ENCODE measurements at places on chromosomes 2 and 18.
A peak's percentile ranks its signal among the peaks of the same experiment; 100 is the strongest.

GRCh38 chr18:58581265-58581664, 47.6 kb downstream of the ALPK2 start:
- DNase-seq, result no peak

DNA sequence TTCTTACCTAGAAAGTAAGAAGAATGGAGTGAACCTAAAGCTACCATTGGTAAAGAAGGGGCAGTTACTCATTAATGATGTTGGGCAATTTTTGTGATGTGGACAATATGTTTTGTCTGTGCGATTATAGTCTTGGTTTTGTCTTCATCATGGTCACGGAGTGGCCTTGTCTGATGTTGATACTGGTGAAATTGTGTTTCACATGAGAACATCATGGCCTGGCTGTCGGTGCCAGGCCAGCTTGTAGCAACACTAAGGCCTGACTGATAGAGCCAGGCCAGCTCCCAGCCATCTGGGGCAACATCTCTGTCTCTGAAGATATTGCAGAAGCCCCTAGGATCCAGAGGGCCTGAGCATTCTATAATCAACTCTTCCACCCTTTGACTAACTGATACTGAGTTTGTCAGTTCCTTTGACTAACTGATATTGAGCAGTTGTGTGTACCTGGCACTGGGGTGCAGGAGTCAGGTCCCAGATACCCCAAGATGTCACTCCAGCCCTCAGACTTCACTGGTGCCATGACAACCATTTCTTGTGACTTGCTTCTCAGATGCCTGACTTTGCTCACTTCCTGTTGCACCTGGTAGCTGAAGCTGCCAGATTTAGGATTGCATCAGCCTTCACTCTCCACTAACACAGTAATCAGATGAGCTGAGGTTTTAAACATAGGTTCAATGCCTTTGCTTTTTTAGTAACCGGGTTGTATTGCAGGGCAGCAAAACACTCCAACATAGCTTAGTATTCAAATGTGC, 62.5 kb downstream of the RPIA start:
- DNase-seq, result no peak

DNA sequence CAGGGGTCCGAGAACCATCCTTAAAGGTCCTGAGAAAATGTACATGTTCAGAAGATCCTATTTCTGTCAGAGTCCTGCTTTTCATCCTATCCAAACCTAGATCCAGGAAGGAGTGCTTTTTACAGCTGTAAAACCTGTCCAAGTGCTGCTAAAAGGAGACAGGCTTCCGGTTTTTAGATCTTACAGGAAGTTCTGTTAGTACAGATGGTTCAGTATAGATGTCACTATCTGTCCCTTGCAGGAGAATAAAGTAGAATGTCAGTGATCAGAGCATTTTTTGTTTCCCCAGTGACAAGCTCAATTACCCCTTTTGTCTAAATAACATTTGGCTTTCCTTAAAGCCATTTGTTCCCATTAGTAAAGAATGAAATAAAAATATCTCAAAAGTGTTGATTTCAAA, 98.3 kb downstream of the NRP2 start:
- no peak for DNase-seq

DNA sequence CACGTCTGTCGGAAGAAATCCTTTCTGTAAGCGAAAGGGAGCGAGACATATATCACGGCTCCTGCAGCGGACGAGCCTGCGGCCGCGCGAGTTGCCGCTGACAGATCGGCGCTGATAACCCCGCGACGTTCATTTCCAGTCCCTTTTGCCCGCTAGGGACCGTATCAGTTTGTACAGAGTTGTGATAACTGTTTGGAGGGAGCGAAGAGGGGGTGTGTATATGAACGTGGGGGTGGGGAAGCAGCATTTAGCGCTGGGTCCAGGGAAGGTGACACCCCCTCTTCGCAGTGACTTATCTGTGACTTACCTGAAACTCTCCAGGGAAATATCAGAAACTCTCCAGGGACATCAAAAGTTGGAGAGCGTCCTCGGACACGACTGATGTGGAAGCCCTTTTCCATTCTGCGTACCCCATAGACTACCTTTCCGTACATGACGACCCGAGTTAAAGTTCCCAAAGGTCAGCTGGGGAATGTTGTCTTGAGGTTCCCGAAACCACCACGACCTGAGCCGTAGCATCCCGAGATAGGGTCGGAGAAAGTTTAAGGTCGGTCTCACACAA, 948 bp upstream of the GATA6 start:
- no peak for DNase-seq

GRCh38 chr2:165691615-165692014, 102.4 kb downstream of the GALNT3 start:
- no peak for DNase-seq

- DNase-seq, result no peak
These were observed 33.8 kb downstream of the LPIN2 start for GRCh38 chr18:2979129-2979528.

DNA sequence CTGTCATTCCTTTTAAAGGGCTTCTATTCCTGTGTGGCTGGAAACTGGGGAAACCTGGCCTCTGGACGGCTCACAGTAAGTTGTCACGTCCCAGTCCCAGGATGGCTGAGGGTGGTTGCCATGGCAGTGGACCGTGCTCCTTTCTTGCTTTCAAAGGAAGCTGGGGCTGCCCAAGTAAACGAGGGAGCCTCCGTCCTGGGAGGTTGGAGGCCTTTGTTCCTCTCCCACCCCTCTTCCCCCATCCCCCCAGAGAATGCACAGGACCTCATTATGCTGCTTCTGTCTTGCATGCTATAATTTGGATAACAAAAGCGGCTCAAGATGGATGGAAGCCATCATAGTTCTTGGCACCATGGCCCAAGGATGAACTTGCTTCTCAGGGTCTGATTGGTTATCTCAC, 325.5 kb upstream of the HS6ST1 start:
- no peak for DNase-seq

GRCh38 chr2:239220341-239220740, 180.5 kb downstream of the HDAC4 start:
- no peak for DNase-seq

GRCh38 chr2:67479261-67479660, 82.1 kb downstream of the ETAA1 start:
- DNase-seq, result no peak

DNA sequence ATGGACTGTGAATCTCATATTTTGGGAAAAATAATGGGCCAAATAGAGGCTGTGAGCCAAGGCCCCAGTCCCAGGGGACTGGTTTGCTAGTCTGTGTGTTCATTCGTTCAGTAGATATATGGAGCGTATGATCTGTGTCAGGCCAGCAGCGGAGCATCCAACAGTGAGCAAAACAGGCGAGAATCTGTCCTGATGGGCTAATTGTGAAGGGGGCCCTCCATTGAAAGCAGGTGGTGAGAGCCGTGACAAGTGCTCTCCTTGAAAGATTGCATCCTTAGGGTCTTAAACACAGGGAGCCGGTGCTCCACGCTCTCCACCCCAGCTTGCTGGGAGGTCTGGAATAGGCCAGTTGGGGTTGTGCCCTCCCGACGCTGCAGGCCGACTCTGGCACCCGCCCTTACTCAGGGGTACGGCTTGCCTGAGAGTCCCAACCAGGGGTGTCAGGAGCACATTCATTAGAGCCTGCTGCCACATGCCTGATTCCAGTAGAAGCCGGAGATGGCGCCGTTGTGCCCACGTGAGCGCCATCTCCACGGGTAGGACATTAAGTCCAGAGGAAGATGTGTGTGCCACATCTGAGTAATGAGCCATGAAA, 213.3 kb downstream of the SH3RF3 start:
- DNase-seq, result no peak

DNA sequence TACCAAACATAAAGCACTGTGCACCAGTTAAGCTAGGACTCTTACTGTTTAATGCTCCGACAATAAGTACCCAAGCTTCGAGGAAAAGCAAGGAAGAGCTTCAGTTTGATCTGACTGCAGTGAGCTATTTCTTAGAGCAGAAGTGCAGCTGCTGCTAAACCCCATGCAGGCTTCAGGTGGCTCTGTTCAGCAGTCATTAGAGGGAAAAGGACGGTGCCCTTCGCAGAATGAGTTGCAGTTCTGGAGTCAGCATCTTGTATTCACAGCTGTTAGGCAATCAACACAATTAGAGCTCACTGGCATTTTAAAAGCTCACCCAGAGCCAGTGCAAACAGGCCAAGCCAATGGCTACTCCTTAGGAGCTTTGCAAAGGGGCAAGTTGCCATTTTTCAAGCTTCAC, 1.5 kb upstream of the CERKL start:
- DNase-seq, result no peak

GRCh38 chr18:13993730-13994129, 78.4 kb upstream of the MC2R start:
- DNase-seq, result no peak

DNA sequence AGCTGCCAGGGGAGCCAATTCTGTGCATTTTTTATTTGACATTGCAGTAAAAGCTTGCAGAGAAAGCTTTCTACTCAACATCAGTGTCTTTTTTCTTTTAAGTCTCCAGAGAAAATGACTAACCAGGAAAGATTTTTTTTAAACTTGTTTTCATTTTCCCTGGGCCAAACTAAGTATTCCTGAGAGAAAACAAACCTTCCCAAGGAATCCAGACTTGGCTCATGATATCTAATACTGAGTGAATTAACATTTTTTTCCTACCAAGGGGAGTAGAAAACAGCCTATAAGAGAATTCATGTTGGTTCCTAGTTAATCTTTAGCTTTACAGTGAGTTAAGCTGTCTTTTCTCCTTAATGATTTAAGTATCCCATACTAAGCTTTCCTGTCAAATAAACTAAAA, 46.7 kb downstream of the DAPL1 start:
- no peak for DNase-seq

DNA sequence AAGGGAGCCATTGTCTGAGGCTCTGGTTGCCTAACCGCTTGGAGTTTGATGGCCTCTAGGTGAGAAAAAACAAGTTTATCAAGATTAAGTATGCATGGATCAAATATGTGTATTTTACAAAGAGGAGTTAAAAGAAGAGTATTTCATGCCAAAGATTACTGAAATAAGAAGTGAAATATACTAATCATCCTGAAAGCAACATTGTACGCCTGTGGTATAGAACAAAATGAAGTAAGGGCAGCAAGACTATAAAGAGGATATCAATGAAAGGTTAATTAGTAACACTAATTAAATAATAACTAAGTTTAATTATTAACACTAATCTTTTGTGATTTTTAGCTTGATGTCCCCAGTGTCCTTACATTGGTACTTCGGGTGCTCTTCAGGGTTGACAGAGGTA, 276.7 kb downstream of the CALCRL start:
- no peak for DNase-seq

GRCh38 chr18:48555465-48555995, 16.7 kb downstream of the CTIF start:
- DNase-seq, result no peak

DNA sequence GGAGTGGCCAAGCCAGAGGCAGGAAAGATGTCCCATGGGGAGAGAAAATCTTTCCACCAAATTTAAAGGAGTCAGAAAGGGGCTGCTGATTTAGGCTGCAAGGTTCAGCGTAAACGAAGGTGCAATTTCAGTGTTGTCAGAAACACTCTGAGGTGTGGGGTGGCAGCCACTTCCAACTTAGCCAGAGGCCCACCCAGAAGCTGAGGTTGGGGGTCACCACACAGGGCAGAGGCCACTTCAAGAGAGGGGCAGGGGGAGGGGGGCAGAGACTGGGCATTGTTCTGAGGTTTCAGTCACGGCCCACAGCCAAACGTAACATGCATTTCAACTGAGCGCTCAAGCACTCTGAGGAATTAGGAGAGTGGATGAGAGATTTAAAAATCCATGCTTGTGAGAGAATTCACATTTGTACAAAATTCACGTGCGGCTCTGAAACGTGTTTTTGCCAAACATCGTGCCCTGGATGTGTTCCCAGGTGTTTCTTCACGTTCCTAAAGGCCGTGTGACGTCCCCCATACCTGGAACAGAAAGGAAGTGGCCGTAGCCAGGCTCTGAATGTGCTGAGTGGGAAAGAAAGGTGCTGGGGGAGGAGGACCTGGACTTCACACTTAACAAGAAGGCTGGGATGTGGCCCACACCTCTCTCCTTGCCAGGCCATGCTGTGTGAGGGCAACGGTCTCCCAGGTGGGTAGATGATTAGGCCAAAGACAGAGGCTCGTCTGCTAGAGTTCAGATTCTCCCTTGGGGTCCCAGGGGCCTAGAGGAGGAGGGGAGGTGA, 19.5 kb upstream of the BOK start:
- DNase-seq, result no peak

DNA sequence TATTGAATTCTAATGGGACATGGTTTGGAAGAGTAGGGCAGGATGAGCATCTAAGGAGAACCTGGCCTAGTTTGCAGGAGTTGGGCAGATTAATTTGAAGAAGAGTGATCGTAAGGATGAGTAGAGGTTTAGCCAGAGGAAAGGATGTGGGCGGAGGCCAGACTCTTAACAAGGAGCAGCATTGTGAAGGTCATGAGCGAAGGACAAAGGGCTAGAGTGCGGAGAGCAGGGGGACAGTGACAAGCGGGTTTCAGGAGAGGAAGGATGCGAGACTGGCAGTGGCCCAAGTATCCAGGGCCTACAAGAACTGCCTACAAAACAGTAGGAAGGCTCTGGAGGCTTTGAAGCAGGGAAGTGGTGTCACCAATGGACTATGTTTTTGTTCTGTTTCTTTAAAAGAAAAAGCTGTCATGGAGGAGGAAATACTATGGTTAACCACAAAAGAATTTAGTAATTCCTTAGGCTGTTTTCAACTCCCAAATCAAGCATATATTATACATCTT, 20.1 kb downstream of the SLC66A3 start:
- peak; percentile 19 for DNase-seq

DNA sequence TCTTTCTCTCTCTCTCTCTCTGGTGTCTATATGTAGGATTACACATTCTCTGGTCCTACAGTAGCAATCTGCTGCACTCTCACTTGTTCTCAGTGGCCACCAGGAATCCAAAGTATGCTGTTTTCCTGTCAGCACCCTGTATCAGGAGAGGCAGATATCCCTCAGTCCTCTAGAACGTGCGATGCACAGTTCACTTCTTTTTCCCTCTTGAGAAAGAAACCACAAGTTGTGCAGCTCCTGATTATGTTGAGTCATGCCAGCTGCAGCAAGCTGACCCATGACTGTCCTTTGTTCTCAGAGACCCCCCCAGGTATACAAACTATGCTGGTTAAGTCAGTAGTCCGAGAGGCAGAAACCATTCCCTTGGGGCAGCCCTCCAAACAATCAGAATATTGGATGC, 54.6 kb downstream of the LANCL1 start:
- DNase-seq, result no peak

- DNase-seq, result no peak
These were observed 657 bp downstream of the ATP8B1 start for GRCh38 chr18:57802213-57803102.

- peak; percentile 9 for DNase-seq
These were observed 21.7 kb upstream of the SAG start for GRCh38 chr2:233285921-233286320.

GRCh38 chr2:167575276-167575675, 672.1 kb downstream of the STK39 start:
- DNase-seq, result no peak

GRCh38 chr2:33784488-33784887, 185.4 kb upstream of the FAM98A start:
- no peak for DNase-seq

Measured in AG04449 (cell line).